ENCODE measurements at places on chromosomes 5 and 9.

GRCh38 chr9:132182314-132183091 lies 20.6 kb downstream of the NTNG2 start:
- DNase-seq: no peak

DNA sequence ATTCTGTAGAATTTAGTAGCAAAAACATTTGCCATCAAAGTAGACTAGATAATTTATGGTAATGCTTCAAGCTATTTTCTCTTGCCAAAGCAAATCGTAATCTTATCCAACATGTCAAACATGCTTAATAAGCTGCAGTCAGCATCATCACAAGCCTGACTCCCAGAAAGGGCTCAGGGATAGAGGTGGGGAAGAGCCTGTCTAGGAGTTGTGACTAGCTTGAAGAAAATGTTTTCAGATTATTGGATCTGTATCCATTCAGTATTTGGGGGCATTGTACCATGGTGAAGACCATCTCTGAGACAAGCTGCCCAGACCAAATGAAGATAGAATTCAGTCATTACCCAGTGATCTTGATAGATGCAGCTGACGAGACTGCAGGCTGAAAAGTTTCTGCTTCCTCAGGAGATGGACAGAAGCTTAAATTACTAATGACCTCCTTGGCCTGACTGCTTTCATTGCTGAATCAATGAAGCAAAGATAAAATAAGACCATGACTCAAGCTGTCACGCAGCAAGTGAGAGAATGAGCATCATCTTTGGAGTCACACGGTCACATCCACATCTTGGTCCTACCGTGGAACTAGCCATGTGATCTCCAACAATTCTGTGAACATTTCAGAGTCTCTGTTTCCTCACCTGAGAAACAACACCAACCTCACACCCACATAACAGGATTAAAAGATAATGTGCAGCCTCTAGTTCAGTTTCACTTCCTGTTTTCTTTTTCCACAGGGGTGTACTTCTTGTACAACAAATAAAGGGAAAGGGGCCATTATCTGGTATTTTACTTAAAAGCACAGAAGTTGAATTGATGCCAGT lies 9.4 kb downstream of the ERAP2 start:
- peak; percentile 30 for DNase-seq

DNA sequence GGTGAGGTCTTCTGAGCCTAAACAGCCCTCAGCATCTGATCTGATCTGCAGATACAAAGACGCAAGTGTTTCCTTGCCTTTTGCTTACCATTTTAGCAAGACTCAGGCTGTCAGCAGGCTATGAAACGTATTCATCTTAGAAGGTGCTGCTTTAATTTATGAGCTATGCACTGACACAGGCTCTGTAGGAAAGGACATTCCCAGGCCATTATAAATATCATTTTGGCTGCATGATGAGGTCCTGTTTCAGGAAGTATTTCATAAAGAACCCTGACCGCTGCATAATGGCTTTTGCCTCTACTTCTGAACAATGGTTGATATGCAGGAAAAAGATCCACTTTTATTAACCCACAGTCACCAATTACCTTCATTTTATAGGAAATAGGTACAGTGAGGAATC lies 98.4 kb upstream of the CAST start:
- DNase-seq: no peak

- no peak for DNase-seq
These were observed 57.8 kb upstream of the LIFR start for GRCh38 chr5:38613992-38614836.

- DNase-seq: no peak
These were observed 475.4 kb downstream of the MED10 start for GRCh38 chr5:5902678-5903646.

DNA sequence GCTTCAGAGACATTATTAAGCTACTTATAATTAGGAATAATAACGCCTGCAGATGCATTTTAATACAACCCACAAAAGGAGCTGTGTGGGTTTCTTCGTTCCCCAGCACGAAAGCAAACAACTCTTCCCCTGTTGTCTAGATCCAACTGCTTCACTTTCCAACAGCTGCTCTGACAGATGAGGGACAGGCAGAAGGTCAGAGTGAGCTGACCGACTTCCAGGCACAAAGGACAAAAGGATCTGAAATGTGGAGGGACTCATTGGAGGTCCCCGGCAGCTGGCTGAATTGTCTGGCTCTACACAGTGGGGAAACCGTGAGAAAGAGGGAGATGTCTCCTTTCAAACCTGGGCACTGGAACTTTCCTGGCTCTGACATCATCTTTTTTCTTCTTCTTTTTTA lies 79.1 kb upstream of the ALDH1B1 start:
- DNase-seq: no peak

DNA sequence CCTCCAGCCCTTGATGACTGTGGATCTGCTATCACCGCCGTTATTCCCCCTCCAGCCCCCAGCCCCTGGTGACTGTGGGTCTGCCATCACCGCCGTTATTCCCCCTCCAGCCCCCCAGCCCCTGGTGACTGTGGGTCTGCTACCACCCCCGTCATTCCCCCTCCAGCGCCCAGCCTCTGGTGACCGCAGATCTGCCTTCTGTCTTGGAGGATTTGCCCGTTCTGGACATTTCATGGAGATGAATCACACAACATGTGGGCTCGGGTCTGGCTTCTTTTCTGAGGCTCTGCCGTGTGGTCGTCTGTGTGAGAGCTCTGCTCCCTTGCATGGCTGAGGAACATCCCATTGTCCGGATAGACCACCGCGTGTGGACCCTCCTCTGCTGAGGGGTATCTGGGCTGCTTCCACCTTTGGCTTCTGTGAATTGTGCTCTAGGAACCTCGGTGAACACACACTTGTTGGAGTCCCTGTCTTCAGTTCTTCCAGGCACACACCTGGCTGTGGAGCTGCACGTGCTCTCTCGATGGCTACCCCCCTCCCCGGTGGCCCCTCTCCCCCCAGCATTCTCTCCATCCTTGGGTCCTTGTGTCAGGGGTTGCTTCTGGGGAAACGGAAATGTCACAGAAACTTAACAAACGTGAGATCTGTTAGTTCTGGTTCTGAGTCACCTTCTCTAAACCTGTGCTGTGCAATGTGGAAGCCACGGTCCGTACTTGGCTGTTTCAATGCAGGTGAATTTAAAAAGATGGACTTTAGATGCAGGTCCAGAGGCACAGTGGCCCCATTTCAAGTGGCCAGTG lies 105.3 kb upstream of the COL5A1 start:
- no peak for DNase-seq

GRCh38 chr5:63602971-63603370 lies 359.3 kb downstream of the HTR1A start:
- no peak for DNase-seq

- no peak for DNase-seq
These were observed 29.8 kb downstream of the NCS1 start for GRCh38 chr9:130201974-130202373.

GRCh38 chr5:32089146-32090000 lies 84.7 kb downstream of the GOLPH3 start:
- no peak for DNase-seq

DNA sequence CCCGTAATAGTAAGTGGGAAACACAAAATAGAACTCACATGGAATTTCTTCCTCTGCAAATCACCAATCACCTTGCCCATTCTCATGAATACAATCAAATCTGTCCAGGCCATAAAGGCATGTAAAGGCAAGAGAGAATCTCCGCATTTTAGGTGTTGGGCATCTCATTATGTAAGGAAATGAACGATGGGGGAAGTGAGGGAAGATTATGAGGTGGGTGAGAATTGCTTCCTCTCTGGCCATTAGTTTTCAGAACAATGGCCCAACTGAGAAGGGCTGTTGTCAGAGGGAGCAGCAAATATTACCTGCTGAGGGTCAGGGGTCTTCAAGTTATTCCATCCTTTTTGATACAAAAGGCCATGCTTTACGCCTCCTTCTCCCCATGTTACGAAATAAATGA lies 455.1 kb downstream of the ARHGEF28 start:
- no peak for DNase-seq

DNA sequence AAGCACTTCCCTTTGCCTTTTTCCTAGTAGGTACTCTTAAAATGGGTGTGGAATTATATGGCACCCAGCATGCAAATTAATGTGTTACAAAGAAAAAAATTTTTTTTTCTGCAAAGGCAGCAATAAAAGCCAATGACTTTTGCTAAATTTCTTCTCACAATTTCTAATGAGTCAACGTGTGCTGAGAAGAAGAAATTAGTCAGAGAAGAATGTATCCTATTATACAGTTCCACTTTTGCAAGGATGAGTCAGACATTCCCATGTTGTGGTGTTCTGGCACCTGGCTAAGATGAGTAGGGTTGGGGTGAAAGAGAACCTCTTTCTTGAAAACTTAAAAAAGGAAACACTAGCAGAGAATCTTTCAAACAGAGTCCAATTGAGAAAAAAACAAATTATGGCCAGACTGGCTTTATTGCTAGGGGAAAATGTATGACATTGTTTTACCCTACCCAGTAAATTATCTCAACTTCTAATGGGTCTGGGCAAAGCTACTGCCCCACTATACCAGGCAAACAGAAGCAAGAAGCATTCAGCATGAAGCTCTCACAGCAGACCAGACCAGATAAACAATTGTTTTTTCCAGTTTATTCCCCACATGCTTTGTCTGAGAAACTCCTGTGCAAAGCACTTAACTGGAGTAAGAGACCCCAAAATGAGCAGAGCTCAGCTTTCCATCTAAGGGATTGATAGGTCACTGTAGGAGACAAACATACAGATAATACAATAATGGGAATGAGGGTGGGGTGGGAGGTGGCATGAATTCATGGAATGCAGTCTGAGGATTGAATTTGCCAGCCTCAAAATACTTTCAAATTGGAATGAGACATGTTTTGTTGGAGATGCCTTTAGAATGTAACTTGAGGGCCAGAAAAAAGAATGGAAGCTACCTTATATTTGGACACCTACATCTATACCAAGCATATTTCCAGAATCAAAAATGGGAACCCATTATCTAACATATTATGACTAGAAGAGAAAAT lies 220.8 kb upstream of the RFX3 start:
- DNase-seq: no peak

DNA sequence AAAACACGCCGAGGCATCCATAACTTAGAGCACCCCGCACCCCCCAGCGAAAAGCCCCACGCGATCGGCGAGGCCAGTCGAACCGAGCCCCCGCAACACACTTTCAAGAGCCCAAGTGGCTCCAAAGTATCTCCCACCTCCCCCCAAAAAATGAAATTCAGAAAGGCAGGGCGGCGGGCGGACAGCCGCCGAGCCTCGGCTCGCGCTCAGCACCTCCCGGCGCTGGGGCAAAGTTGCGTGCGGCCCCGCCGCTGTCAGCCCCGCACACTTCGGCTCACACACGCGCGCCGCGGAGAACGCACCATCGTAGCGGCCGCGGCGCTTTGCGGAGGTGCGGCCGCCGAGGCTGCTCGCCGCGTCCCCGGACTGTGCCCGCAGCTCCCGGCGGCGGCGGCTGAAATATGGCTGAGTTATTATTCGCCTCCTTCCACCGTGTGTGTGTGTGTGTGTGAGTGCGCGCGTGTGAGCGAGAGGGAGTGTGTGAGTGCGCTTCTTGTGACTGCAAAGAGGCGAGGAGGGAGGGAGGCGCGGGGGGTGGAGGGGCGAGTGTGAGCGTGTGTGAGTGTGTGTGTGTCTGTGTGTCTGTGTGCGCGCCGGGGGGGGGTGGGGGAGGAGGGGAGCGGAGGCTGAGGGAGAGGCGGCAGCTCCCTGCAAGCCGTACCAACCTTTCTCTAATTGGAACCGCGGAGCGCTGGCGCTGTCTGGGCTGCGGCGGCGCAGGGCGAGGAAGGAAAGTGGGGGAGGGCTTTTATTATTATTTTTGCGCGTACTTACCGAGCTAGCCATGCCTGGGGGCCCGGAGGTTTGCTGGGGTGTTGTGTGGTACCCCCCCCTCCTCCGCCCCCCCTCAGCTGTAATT lies 599 bp downstream of the MLLT3 start:
- peak; percentile 82 for DNase-seq

DNA sequence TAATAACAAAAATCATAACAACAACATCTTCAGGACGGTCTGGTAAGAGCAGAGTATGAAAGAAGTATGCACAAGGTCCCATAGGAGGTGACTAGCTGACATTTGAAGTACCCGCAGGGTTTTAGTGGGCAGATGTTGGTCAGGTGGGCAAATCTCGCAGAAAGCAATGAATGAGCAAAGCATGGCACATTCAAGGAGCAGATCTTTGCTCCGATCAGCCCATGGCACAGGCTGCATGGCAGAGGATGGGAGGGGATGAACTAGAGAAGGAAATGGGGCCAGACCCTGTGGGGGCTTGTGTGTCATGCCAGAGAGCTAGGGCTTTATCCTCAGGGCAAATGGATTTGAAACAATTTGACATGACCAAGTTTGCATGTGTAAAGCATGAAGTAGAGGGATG lies 90.0 kb downstream of the SEMA6A start:
- no peak for DNase-seq

DNA sequence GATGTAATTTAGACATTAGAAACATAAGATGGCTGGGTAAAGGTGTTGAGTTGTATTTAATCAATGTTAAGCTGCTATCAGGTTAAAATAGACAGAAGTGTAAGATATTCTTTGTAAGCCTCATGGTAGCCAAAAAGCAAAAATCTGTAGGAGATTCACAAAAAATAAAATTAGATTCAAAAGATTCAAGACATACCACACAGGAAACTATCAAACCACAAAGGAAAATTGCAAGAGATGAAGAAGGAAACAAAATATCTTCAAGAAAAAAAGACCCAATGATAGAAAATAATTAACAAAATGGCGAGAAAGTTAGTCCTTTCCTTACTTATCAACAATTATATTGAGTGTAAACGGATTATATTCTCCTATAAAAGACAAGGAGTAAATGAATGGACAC lies 15.3 kb downstream of the XRCC4 start:
- DNase-seq: no peak

Measured in hematopoietic multipotent progenitor cell treated with erythropoietin and hydrocortisone succinate and interleukin-3 and kit ligand, for 4 days (in vitro differentiated cells).